ENCODE measurements at places on chromosomes 2 and 18.

GRCh38 chr18:71388148-71388547 lies 1099.3 kb downstream of the SOCS6 start:
- DNase-seq: no peak

DNA sequence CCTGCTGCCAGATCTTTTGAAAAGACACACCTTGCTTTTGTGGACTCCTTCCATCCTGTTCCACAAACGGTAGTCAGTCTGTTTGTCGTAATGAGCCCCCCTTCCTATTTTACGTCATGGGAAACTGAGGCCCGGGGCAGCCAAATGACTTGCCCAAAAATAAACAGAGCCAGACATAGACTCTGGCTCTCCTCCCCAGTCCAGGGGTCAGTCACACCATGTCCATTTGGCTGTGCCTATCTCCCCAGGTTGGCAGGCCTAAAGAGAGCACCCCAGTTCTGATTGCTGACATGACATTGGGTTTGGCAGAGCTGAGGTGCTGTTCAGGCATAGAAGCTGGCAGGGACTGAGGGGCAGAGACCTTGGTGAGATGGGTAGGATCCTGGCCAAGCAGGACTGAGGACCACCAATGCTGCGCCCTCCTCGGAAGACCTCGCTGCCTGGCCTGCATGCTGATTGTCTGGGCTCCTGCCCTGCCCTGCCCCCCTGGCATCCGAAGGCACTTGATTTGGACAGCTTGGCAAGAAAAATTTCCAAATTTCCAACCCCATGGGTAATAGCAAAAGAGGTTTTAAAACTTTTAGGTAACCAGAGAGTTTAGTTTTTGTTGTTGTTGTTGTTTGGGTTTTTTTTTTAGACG lies 335.4 kb downstream of the DYSF start:
- no peak for DNase-seq

DNA sequence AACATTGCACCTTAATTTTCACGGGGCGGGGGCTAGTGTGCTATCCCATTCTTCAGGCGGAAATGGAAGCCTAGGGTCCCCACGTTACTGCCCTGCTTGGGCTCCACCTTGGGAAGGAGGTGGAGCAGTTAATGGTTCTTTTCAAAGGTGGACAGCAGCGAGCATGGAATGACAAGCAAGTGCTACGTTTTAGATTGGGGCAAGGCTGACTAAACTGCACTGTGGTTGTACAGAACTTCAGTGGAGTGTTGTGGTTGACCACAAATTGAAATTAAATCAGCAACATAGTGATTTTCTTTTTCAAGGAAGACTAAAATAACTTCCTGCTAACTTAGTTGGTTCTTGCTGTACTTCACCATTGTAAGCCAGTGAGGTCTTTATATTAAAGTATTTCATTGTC lies 47.0 kb downstream of the CHRNA1 start:
- no peak for DNase-seq

GRCh38 chr2:201220102-201220570 lies 37.2 kb downstream of the CASP10 start:
- DNase-seq: no peak

DNA sequence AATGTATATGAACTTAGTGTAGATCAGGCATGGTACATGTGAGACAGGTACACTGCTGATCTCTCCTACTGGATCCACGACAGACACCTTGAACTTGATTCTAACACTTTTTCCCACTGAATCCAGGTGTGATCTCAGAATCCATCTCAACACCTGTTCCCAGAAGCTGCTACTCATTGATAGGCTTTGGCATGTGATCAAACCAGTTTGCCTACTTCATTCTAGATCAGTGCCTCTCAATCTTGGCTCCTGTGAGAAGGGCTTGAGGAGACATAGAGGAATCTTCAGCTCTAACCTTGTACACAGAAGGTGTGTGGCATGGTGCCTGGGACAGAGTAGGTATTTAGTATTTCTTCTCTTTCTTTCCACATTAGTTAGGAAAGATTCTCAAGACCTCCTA lies 212.3 kb upstream of the ATP5MC3 start:
- DNase-seq: no peak

DNA sequence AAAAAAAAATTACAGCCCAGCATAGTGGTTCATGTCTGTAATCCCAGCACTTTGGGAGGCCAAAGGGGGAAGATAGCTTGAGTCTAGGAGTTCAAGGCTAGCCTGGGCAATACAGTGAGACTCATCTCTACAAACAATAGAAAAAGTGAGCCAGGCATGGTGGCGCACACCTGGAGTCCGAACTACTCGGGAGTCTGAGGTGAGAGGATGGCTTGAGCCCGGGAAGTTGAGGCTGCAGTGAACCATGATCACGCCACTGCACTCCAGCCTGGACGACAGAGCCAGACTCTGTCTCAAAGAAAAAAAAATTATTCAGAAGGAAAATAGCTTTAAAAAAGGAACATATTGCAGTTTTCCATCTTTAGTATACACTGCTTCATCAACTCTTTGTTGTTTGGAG lies 47.8 kb downstream of the CYP27C1 start:
- DNase-seq: no peak

DNA sequence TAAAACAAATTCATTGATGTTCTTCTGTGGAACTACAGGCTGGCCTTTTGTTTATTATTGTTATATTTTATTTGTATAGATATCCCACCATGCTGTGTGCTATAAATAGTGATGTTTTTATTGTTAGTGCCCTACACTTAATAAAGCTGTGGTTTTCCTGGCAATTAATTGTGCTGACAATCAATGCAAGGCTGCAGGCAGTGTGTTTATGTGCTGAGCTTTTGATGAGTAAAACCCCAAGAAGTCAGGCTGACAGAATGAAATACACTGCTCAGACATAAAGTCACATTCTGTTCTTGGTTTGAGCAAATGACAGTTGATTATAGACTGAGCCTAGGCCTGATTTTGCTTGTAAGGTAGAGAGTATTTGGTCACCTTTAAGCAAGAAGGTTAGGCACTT lies 362.7 kb downstream of the CPS1 start:
- no peak for DNase-seq

DNA sequence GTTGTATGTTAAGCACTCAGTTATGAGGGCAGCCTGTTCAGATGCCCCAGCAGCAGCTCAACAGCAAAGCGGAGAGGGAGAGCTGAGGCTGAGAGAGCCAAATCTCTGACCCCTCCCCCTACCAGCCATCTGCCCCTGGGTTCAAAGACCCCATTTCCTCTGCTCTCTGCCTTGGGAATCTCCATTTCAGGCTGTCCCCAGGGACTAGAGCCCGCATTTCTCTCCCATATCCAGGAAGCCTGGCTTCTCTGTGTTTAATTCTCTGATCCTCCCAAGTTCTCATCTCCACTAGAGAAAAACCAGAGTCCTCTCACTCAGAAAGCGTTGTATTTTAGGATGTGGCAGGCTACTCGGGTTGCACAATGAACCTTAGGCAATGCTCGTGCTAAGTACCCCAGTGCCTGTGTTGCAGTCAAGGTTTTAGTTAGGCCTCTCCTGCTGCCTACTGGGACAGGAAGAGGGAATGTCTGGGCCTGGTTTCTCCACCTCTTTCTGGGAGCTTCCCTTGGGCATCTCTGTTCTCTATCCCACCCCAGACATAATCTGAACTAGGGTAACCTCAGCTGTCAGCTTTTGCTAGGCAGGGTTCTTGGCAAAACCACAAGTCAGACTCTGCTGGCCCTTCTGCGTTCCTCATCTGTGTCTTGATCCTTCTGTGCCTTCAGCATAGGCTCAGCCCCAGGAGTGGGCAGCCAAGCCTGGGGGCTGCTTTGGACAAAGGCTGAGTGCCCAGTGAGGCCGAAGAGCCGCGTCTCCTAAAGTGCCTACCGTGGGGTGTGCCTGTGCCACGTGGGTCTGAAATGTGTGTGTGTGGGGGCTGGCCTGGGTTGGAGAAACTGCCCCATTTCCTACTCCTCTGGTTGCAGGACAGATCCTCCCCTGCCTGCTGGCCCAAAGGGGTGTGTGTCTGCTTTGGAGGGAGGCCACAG lies 96.8 kb downstream of the STPG4 start:
- DNase-seq: no peak

GRCh38 chr18:711310-711656 lies 1.1 kb downstream of the ENOSF1 start:
- no peak for DNase-seq

- no peak for DNase-seq
Observed at GRCh38 chr2:38973266-38973665, 83.6 kb downstream of the ARHGEF33 start.

- no peak for DNase-seq
Observed at GRCh38 chr2:45909677-45910191, 258.3 kb downstream of the PRKCE start.

DNA sequence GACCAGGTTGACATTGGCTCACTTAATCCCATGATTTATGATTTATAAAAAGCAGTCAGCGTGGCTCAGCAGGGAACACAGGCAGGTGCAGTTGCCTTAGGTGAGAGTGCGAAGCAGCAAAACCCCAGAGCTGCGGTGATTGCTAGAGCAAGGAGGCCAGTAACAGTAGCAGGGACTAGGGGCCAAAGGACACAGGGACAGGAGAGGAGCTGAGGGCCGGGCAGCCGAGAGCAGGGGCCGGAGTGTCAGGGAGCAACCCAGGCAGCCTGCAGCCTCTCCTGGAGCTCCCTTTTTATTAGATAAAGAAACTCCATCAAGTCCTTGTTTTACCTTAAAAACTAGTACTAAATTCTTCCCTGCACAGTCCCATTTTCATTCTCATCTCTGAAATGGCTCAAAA lies 4.3 kb downstream of the MC2R start:
- no peak for DNase-seq

- no peak for DNase-seq
Observed at GRCh38 chr2:204170411-204170810, 233.8 kb downstream of the ICOS start.

GRCh38 chr2:112686348-112687217 lies 34.2 kb upstream of the NT5DC4 start:
- DNase-seq: no peak

GRCh38 chr18:74175658-74176057 lies 27.3 kb downstream of the TIMM21 start:
- no peak for DNase-seq

- no peak for DNase-seq
Observed at GRCh38 chr2:238861766-238862315, 14.0 kb downstream of the TWIST2 start.

- no peak for DNase-seq
Observed at GRCh38 chr2:76268902-76269620, 558.3 kb upstream of the GCFC2 start.

GRCh38 chr2:201144101-201145051 lies 28.4 kb downstream of the CFLAR start:
- no peak for DNase-seq

- no peak for DNase-seq
Observed at GRCh38 chr2:152581360-152581759, 135.9 kb downstream of the PRPF40A start.

DNA sequence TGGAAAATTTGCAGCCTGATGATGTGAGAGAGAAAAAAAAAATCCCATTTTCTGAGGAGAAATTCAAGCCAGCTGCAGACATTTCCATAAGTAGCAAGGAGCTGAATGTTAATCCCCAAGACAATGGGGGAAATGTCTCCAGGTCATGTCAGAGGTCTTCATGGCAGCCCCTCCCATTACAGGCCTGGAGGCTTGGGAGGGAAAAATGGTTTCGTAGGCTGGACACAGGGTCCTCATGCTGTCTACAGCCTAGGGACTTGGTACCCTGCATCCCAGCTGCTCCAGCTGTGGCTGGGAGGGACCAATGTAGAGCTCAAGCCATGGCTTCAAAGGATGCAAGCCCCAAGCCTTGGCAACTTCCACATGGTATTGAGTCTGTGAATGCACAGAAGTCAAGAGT lies 53.5 kb upstream of the ARHGAP15 start:
- DNase-seq: no peak

GRCh38 chr2:108776475-108776874 lies 10.1 kb upstream of the CCDC138 start:
- DNase-seq: no peak

GRCh38 chr2:74137651-74138599 lies 9.8 kb downstream of the BOLA3 start:
- no peak for DNase-seq

- no peak for DNase-seq
Observed at GRCh38 chr2:102619414-102620319, at the start of gene SLC9A2. TSS of gene SLC9A2 (plus strand) at chr2:102619553. CDS start at chr2:102619849, 296 bp downstream.

GRCh38 chr2:226211439-226211838 lies 588.2 kb downstream of the IRS1 start:
- no peak for DNase-seq

DNA sequence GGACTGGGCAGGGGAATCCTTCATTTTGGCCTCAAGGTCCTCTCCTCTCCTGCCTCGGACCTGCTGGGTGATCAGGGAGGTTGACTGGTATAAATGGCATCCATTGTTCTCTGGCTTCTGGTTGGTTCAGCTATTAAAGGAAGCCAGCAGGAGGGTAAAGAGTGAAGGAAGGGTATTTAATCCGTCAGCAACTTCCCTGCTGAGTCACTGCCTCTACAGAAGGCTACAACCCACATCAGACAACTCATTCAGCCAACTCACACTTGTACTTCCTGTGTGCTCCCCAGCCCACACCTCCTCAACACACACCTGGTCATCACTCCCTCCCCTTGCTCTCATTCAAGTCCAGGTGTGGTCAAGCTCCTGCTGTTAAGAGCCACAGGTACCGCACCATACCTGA lies 68.3 kb upstream of the MRPS9 start:
- DNase-seq: no peak

DNA sequence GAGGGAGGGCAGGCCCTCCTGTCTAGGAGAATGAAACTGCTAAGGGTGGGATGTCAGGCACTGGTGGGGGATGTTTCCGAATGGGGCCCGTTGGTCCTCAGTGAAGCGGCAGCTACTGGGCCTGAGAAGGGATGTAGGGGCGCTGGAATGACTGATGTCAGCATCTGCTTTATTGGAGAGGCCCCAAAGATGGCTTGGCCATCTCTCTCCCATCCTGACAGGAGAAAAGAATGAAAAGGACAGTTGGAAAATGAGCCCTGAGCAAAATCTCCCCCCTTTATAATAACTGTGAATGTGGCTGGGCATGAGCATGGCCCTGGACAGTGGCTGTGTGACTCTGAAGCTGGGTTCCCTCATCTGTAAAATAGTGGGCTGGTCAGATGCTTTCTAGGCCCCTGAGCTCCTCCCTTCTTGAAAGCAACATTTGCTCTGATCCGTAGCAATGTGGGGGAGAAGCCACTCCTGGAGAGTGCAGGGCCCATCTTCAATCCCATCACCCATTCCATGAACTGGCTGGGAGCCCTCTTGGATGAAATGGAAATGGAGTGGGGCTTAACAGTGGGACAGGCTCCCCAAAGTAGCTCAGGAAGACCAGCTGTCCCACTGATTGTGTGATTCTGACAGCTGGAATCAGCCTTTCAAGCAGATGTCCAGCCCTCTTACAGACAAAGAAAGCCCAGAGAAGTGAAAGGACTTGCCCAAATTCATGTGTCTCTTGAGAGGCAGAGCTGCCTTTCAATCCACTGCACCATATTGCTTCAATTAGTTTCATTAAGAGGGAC lies 232.7 kb upstream of the SMAD2 start:
- DNase-seq: no peak

- DNase-seq: no peak
Observed at GRCh38 chr2:222242532-222242931, 56.3 kb downstream of the PAX3 start.

Measured in activated naive CD4-positive, alpha-beta T cell (primary cell).